ENCODE measurements at places on chromosomes 13 and 19.

- no peak for DNase-seq
Observed at GRCh38 chr19:4102339-4103079, 21.4 kb downstream of the MAP2K2 start.

- DNase-seq = peak; percentile 71
Observed at GRCh38 chr19:49113762-49114629, at the start of gene LIN7B. TSS of gene LIN7B (plus strand) at chr19:49114370. CDS start at chr19:49114405, 35 bp downstream.

- no peak for DNase-seq
Observed at GRCh38 chr19:6890401-6890913, 3.1 kb downstream of the ADGRE1 start.

DNA sequence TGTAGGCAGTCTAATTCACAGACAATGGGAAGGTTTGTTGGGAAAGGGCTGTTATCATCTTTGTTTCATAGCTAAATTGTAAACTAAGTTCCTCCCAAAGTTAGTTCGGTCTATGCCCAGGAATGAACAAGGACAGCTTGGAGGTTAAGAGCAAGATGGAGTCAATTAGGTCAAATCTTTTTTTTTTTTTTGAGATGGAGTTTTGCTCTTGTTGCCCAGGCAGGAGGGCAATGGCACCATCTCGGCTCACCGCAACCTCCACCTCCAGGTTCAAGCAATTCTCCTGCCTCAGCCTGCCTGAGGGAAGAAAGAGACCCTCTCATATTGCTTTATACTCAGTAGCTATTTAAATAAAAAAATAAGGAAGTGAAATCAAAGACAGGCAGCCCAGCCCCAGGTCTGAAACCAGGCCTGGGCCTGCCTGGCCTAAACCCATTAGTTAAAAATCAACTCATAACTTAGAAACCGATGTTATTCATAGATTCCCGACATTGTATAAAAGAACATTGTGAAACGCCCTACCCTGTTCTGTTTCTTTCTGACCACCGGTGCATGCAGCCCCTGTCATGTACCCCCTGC, 297.4 kb upstream of the SGCG start:
- no peak for DNase-seq

GRCh38 chr19:8399681-8400188, 9.6 kb downstream of the RAB11B start:
- DNase-seq = no peak

- no peak for DNase-seq
Observed at GRCh38 chr19:14203177-14203576, 2.8 kb downstream of the ADGRL1 start.

All from stimulated activated CD4-positive, alpha-beta T cell treated with anti-CD3 and anti-CD28 coated beads, TNF-alpha, amount 100 ng/mL, for 1 hour (primary cell).